ENCODE measurements at places on chromosomes 2 and 18. TPM values are rescaled to one million over a fixed set of nuclear protein-coding genes. Genes with fewer than 3 reads are reported as not detected.

MSTN gene
- not detected for total RNA-seq

INPP4A gene
- total RNA-seq, result 60.3 TPM

CEP192 gene
- total RNA-seq, result 24.3 TPM

GKN1 gene
- not detected for total RNA-seq

SRD5A2 gene
- not detected for total RNA-seq

KLHL14 gene
- total RNA-seq, result 0.17 TPM

ARHGAP15 gene
- total RNA-seq, result 119 TPM

FLACC1 gene
- 3.8 TPM for total RNA-seq

BMP10 gene
- not detected for total RNA-seq

PID1 gene
- not detected for total RNA-seq

CD207 gene
- total RNA-seq, result not detected

SLC9A2 gene
- total RNA-seq, result not detected

LRRFIP1 gene
- 128 TPM for total RNA-seq

ALPI gene
- total RNA-seq, result not detected

SIX3 gene
- not detected for total RNA-seq

WDR35 gene
- 2.4 TPM for total RNA-seq

CDH2 gene
- not detected for total RNA-seq

ANKRD30BL gene
- total RNA-seq, result not detected

CMPK2 gene
- 4.0 TPM for total RNA-seq

ANKRD30B gene
- total RNA-seq, result not detected

CLEC4F gene
- total RNA-seq, result not detected

COLEC11 gene
- total RNA-seq, result not detected

SERPINB2 gene
- not detected for total RNA-seq

VWA3B gene
- not detected for total RNA-seq

CXCR1 gene
- not detected for total RNA-seq

CAVIN2 gene
- not detected for total RNA-seq

LONRF2 gene
- 0.05 TPM for total RNA-seq

TDRD15 gene
- total RNA-seq, result not detected

GAREM2 gene
- 4.8 TPM for total RNA-seq

REG1B gene
- not detected for total RNA-seq

SLC16A14 gene
- 0.44 TPM for total RNA-seq

RTP5 gene
- 2.7 TPM for total RNA-seq

FNDC4 gene
- total RNA-seq, result 0.49 TPM

ERLEC1 gene
- 24.1 TPM for total RNA-seq

HRH4 gene
- not detected for total RNA-seq

TLX2 gene
- not detected for total RNA-seq

MC4R gene
- not detected for total RNA-seq

CPLX4 gene
- total RNA-seq, result not detected

IL1F10 gene
- total RNA-seq, result not detected

RPRM gene
- 0.27 TPM for total RNA-seq

TBR1 gene
- total RNA-seq, result not detected

IHH gene
- total RNA-seq, result not detected

DLX2 gene
- 0.14 TPM for total RNA-seq

MAP3K19 gene
- not detected for total RNA-seq

MPP4 gene
- total RNA-seq, result not detected

HAAO gene
- total RNA-seq, result not detected

RNF125 gene
- 162 TPM for total RNA-seq

SLC4A5 gene
- total RNA-seq, result 5.7 TPM

ACMSD gene
- total RNA-seq, result not detected

NOSTRIN gene
- 0.19 TPM for total RNA-seq

IL36B gene
- total RNA-seq, result not detected

TUBB8B gene
- total RNA-seq, result not detected

MAL gene
- total RNA-seq, result 56.0 TPM

G6PC2 gene
- not detected for total RNA-seq
